Muscle of back (tissue), 13 donors: ENCODE measurements at places on chromosomes 12 and 14. TPM values are rescaled to one million over a fixed set of nuclear protein-coding genes. Genes with fewer than 3 reads are reported as not detected.

DNA sequence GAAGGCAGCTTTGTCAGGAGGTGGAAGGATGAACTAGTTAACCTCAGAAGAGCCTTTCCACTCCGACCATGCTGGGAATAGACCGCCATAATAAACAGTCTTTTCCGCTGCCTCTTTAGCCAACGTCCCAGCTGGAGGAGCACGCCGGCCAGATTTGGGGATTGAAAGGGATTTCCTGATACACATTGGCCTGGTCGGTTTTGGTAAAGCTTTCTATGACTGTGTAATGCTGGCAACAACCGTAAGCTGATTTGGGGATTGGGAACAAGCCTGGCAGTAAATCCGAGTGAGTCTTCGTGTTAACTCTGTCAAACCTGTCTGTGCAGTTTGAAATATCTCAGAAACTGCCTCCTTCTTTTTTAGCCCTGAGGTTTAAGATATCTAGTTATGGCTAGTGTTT is 87.0 kb downstream of the DAD1 start:
- peak; percentile 48 for DNase-seq

- no peak for DNase-seq
These were observed 393 bp downstream of the ORMDL2 start for GRCh38 chr12:55818140-55818728.

The DIO3 gene
- polyA plus RNA-seq, result 4.6 TPM

The TMEM30B gene
- polyA plus RNA-seq, result 3.9 TPM

GRCh38 chr12:42957561-42958290 is 368.2 kb upstream of the PRICKLE1 start:
- no peak for DNase-seq

DNA sequence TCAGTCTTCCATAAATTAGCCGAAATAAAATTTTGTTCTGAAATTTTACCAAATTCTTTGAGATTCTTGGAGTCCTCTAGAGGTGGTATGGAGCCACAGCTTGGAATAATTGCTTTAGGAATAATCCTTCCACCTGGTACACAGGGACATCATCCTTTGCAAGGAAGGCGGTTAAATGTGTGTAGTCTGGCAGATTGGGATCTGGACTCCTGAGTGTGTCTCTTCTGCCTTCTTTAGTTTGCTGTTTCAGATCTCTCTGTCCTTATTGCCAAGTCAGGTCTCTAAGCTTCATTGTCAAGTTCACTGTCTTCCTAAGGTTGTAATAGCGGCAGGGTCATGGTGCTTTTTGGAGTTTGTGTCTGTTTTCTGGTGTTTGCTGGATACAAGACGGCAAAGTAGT is 393.9 kb upstream of the RGS6 start:
- no peak for DNase-seq

- DNase-seq, result peak; percentile 62
These were observed 700 bp downstream of the SLC35E3 start for GRCh38 chr12:68746572-68747180.

DNA sequence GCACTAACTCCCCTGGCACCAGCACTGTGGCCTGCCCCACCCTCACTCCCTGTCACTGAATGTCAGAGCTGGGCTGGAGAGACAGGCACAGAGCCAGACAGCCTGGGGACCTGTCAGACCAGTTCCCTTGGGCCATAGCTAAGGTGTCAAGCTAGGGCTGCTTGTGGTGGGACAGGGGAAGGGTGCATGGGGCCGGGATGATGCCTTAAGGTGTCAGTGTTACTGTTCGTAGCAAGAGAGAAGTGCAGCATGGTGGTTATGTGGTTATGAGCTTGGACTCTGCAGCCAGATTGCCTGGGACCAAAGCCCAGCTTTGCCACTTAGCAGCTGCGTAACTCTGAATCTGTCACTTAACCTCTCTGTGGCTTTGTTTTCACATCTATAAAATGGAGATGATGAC is 3.8 kb downstream of the RAPGEF3 start:
- DNase-seq, result no peak

GRCh38 chr12:32272465-32272864 is 126.9 kb upstream of the FGD4 start:
- no peak for DNase-seq

- DNase-seq, result no peak
These were observed 251.3 kb upstream of the RPL10L start for GRCh38 chr14:46902837-46903236.

GRCh38 chr14:65817011-65817410 is 404.5 kb downstream of the FUT8 start:
- DNase-seq, result no peak

DNA sequence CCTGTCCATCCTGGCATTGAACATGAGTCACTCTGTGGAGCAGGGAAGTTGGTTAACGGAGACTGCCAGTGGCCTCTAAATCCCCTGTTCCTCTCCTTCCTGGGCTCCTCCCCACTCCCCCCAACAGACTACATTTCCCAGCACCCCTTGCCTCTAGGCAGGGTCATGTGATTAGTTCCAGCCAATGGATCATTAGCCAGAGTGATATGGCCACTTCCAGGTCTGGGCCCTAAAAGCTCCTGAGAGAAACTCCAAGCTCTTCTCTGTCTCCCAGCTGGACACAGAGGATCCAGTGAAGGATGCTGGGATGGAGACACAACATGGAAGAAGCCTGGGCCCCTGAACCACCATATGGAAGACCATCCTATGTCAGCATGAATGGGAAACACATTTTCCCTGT is 54.4 kb upstream of the RFLNA start:
- DNase-seq, result no peak

The TESPA1 gene
- polyA plus RNA-seq, result 1.7 TPM
